ENCODE measurements at places on chromosomes 6 and 20.

DNA sequence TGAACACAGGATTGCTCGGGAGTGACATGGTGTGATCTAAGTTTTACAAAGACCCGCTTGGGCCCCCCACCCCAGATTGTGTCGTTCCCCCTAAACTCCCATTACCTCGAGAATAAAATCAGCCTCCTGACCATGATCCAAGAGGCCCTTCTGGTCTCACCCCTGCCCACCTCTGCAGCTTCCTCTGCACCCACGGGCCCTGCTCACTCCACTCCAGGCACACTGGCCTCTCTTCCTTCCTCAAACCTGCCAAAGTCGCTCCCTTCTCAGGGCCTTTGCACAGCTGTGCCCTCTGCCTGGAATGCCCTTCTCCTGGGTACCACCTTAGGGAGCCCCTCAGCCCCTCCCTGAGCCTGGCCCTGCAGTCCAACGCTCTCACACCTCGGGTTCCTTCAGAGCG, 17.9 kb downstream of the TGM2 start:
- DNase-seq = no peak

DNA sequence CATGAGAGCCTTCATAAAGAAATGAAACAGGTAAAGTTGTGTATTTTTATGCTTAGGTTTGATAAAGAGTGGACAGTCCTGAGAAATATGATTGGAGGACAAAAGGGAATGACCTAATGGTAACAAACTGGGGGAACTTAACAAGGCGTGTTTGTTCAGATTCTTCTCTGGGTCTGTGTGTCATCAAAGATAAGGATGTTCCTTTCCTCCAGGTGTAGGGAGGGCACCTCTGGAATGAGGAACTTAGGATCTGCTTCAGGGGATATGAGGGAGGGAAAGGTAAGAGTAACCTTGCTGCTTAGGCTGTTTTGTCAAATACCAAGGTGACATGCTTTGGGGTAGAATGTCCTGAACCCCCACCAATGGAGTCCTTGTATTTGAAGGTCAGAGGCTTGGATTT, 291.9 kb downstream of the KCNQ5 start:
- DNase-seq = no peak

DNA sequence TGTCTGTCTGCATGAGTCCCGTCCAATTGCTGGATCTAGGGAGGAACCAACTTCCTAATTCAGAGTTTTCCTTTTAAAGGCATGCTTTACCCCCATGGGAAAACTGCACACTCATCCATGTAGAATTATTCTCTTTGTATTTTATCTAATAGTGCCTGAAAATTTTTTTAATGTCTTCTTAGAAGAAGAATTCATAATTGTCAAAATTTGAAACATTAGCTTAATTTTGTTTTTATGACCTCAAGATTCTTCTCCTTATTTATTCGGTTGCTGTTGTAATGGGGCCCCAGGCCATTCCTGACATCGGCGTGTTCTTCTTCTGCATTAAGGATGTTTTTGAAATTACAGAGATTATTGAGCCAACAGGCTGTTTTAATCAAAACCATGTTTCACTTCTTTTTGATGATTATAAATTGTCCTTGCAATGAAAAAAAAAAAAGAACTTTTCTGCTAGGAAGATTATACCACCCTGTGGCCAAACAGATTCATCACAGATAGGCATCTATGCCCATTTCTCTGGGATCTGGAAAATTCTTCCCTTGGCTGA, 100.3 kb downstream of the ZNF217 start:
- no peak for DNase-seq

GRCh38 chr6:90936286-90936685, 349.4 kb upstream of the MAP3K7 start:
- no peak for DNase-seq

DNA sequence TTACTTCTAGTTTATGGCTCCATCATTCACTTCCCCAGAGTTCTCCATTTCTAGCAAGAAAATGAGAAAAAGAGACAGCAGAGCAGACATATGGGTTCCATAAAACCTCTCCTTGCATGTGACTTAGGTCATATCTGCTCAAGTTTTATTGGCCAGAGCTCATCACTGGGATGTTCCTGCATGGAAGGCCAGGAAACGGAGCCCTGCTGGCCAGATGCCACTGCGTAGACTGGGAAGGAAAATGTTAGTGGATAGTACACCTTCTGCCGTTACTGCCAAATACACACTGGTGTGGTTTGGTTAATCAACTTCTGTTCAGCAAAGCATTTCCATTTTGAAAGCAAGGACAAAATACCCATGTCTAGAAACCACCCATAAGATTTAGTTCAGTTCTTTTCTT, 220.6 kb upstream of the TSHZ2 start:
- no peak for DNase-seq

GRCh38 chr6:56399672-56400263, 152.4 kb upstream of the COL21A1 start:
- no peak for DNase-seq

GRCh38 chr20:34680586-34681175, 3.8 kb upstream of the PIGU start:
- DNase-seq = no peak

GRCh38 chr20:8505476-8506200, 373.6 kb downstream of the PLCB1 start:
- no peak for DNase-seq

- DNase-seq = no peak
These were observed 1.0 kb downstream of the PXDC1 start for GRCh38 chr6:3750317-3751076.

DNA sequence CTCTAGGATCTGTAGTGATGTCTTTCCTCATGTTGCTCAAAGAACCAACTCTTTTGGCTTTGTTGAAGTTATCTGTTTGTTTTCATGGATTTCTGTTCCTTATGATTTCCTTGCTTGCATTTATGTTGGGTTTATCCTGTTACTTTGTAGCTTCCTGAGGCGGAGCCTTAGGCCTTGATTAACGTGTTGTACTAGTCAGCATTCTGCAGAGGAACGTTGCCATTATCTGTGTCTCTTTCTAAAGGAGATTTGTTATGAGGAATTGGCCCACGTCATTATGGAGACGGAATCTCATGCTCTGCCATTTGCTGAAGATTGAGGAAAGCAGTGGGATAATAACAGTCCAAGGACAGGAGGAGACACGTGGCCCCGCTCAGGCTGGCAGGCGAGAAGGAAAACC, 29.9 kb downstream of the UCKL1 start:
- DNase-seq = no peak

GRCh38 chr20:50320005-50320900, 129.6 kb downstream of the CEBPB start:
- DNase-seq = no peak

DNA sequence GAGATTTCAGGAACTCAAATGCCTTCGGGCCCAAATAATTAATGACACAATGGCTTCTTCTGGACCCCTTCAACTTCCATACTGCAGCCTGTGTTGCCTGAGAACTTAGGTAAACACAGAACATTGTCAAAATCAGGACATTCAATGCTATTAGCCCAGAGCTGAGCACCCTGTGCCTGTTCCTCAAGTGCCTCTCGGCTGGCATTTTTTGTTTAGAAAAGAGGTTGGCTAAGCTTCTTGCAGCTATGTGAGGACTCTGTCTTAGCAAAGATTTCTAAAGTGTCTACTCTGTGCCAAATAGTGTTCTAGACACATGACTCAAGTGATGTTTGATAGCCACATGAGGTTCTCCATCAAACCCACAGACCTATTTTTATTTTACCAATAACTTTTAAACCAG, 289.3 kb upstream of the ARID1B start:
- no peak for DNase-seq

GRCh38 chr6:35425284-35425683, 26.9 kb upstream of the FANCE start:
- DNase-seq = no peak

DNA sequence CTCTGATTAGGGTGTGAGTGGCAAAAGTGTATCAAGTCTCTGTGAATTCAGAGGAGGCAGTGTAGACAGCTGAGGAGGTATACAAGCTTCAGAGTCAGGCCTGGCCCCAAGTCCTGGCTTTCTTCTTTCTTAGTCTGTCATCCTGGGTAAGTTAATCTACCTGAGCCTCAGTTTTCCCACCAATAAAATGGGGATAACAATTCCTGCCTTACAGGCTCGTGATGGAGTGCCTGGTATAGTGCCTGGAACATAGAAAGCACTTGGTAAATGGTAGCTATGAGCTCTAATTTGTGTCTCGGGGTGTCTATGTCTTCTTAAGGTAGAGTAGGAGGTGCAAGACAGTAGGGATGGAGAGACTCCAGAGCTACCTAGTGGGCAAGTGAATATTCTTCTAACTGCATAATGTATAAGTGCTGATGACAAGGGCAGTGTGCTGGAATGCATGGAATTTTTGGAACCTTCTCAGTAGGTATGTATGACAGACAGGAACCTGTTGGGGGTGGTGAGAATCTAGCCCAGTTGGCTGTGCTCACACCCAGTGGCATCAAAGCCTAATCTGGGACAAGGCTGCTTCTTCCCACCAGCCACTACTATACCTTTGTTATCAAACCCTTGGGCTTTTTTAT, 4.0 kb upstream of the SCUBE3 start:
- DNase-seq = no peak
